ENCODE measurements at places on chromosomes 1 and 21. TPM values are rescaled to one million over a fixed set of nuclear protein-coding genes. Genes with fewer than 3 reads are reported as not detected.

DNA sequence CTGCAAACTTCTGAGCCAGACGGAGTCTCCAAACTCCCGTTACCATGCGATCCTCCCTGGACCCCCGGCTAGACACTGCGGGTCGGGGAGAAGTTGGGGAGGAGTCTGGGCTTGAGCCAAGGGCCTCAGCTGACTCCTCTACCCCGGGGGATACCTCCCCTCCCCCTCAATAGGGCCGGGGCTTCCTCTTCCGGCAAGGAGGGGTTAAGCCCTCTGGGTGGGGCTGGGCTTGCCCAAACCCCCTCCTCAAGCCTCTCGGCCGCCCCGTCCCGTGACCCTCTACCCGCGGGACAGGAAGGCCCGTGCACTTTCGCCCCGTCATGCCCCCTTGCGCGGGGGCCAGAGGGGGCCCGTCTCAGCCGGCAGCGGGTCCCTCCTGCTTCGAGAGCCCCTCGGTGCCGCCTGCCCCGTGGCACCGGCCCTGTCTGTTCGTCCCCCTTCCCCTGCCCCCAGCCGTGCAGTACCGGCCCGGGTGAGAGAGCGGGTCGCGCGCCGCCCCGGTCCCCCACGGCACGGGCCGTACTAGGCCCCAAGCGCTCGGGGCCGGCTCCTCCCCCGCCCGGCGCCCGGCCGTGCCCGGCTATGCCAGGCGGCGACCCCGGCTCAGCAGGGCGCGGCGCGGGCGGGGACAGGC is 652 bp downstream of the ARL8A start:
- H3K4me3 ChIP-seq: peak overlapping the region; percentile 90
- no peaks in the 10 kb centered on the region for H3K27me3 ChIP-seq
- peaks cover 28% of the 10 kb centered on the region for H3K4me1 ChIP-seq
- H3K36me3 ChIP-seq: no peaks in the 10 kb centered on the region
- H3K27ac ChIP-seq: peak overlapping the region; percentile 89

DNA sequence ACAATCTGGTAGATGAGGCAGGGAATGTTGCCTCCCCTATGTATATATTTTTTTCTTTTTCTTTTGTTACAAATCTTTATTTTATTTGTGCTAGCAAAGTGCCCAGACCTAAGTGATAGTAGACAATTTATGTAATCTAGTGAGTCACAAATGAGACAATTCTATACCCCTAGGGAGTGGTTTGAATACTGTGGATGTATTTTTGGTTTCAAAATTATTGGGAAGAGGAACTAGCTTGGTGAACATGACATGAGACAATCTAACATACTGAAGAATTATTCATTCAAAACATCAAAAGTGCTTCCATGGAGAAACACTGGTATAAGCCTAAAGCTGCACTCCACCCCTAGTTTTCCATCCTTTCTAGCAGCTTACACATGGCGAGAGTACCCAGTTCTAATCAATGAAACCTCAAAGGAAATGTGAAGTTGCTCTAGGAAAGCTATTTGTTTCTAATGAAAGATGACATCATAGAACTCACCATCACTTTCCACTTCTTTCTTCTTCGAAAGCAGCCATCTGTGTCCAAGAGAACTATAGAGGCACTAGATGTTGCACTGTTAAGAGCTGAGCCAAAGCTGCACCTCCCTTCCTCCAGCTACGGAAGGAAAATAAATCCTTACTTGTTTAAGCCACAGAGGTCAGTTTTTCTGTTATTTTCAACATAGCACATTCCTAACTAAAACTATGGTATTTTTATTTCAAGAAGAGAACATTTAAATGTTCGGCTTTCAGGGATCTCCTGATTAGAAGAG is 764.6 kb downstream of the LTN1 start:
- no peak for DNase-seq
- no peak overlapping the region for H3K27ac ChIP-seq
- H3K4me1 ChIP-seq: peaks cover 4% of the 10 kb centered on the region
- no peak overlapping the region for H3K4me3 ChIP-seq

DNA sequence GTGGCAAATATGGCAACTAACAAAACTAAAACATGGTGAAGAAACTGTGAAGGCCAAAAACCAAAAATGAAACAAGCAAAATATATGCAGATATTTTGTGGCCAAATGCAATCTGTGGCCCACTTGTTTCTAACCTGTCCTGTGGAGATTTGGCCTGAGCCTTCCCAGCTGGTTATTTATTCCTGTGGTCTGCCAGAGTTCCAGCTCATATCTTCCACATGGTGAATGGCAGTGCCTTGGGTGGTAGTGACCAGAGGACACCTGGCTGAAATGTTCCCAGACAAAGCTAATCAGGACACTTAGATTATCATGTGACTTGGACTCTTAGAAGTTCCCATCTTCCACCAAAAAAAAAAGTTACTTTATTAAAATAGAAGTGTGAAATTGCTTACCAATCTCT is 39.7 kb downstream of the RNASEL start:
- no peak overlapping the region for H3K27ac ChIP-seq
- no peaks in the 10 kb centered on the region for H3K36me3 ChIP-seq
- H3K4me1 ChIP-seq: no peaks in the 10 kb centered on the region
- H3K4me3 ChIP-seq: no peak overlapping the region

GRCh38 chr1:53376041-53376461 is 48.2 kb upstream of the LRP8 start:
- H3K27me3 ChIP-seq: no peaks in the 10 kb centered on the region
- peaks cover 19% of the 10 kb centered on the region for H3K4me1 ChIP-seq
- no peak overlapping the region for H3K27ac ChIP-seq

- no peaks in the 10 kb centered on the region for H3K27me3 ChIP-seq
- DNase-seq: no peak
Observed at GRCh38 chr1:59693406-59693805, 121.3 kb upstream of the HOOK1 start.

- no peaks in the 10 kb centered on the region for H3K4me1 ChIP-seq
- no peaks in the 10 kb centered on the region for H3K27me3 ChIP-seq
- peak overlapping the region; percentile 60 for H3K27ac ChIP-seq
- peak overlapping the region; percentile 15 for H3K4me3 ChIP-seq
- no peaks in the 10 kb centered on the region for H3K36me3 ChIP-seq
Observed at GRCh38 chr1:60866917-60867531, 215.3 kb upstream of the NFIA start.

DNA sequence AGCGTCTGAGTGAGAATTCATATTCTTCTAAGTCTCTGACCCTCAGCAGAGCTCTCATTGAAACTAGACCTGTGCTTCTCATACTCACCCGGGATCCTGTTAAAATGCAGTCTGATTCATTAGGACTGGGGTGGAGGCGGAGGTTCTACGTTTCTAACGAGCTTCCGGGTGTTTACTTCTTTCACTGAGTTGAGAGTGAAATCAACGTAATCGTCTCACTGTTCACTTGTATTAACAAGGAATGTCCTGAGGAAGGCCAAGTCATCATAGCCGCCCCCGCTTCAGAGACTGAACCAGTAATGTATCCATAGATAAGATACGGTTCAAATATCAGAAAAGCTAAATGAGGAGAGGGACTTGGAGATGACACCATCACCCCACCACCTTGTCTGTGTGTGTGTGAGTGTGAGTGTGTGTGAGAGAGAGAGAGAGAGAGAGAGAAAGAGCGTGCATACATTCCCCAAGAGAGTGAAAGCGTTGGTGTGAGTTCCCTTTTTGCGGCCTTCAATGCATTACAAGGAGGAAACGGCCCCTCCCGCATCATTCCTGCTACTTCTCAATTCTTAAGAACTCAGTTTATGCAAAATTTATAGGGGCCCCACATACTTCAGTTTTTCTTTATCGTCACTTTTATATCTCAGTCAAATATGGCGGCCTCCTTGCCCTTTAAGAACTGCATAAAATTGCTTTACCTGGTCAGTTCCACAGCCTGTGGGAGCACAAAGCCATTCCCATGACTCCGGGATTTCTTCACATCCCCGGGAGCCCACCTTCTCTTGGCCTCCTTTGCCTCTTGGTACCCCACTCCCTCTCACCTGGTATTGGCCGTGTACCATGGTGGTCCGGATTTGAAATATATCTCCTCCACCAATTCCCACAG is 19.8 kb downstream of the KMO start:
- no peak for DNase-seq
- H3K4me3 ChIP-seq: no peak overlapping the region
- no peaks in the 10 kb centered on the region for H3K4me1 ChIP-seq
- H3K27ac ChIP-seq: no peak overlapping the region
- H3K27me3 ChIP-seq: no peaks in the 10 kb centered on the region
- no peaks in the 10 kb centered on the region for H3K36me3 ChIP-seq

GRCh38 chr1:235113183-235113917 is 15.3 kb downstream of the TOMM20 start:
- no peaks in the 10 kb centered on the region for H3K27me3 ChIP-seq
- no peaks in the 10 kb centered on the region for H3K4me1 ChIP-seq
- no peak overlapping the region for H3K27ac ChIP-seq
- no peak overlapping the region for H3K4me3 ChIP-seq
- DNase-seq: peak; percentile 34
- peaks cover 92% of the 10 kb centered on the region for H3K36me3 ChIP-seq

- H3K36me3 ChIP-seq: no peaks in the 10 kb centered on the region
- no peaks in the 10 kb centered on the region for H3K27me3 ChIP-seq
- H3K4me1 ChIP-seq: no peaks in the 10 kb centered on the region
- no peak for DNase-seq
- H3K27ac ChIP-seq: no peak overlapping the region
Observed at GRCh38 chr1:88659552-88659951, 24.5 kb upstream of the PKN2 start.

- no peaks in the 10 kb centered on the region for H3K36me3 ChIP-seq
- no peak overlapping the region for H3K27ac ChIP-seq
- no peaks in the 10 kb centered on the region for H3K4me1 ChIP-seq
- H3K27me3 ChIP-seq: no peaks in the 10 kb centered on the region
Observed at GRCh38 chr1:63223426-63223825, 98.9 kb upstream of the FOXD3 start.

The GPX7 gene
- 12.0 TPM for total RNA-seq

The LMOD1 gene
- total RNA-seq: 42.2 TPM

The OLIG1 gene
- not detected for total RNA-seq

The DSTYK gene
- 8.9 TPM for total RNA-seq

The KIF26B gene
- 1.3 TPM for total RNA-seq

The CD48 gene
- 3.2 TPM for total RNA-seq

Measured in right atrium auricular region (tissue), 2 donors.